ENCODE measurements at places on chromosomes 13 and 19. TPM values are rescaled to one million over a fixed set of nuclear protein-coding genes. Genes with fewer than 3 reads are reported as not detected.

DNA sequence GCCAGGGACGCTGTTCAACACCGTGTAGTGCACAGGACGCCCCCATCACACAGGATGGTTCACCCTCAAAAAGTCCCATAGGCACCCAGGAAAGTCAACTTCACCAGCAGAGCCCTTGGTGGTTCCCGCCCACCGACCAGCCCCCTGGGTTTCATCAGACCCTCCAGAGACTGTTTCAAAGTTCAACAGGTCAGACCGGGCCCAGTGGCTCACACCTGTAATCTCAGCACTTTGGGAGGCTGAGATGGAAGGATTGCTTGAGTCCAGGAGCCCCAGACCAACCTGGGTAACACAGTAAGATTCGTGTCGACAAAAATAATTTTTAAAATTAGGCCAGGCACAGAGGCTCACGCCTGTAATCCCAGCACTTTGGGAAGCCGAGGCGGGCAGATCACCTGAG is 61.0 kb downstream of the MYO9B start:
- no peaks in the 10 kb centered on the region for H3K36me3 ChIP-seq
- no peaks in the 10 kb centered on the region for H3K27me3 ChIP-seq
- peaks cover 33% of the 10 kb centered on the region for H3K4me1 ChIP-seq

COX7A1 gene
- total RNA-seq: 421 TPM

OXGR1 gene
- 0.13 TPM for total RNA-seq

DNA sequence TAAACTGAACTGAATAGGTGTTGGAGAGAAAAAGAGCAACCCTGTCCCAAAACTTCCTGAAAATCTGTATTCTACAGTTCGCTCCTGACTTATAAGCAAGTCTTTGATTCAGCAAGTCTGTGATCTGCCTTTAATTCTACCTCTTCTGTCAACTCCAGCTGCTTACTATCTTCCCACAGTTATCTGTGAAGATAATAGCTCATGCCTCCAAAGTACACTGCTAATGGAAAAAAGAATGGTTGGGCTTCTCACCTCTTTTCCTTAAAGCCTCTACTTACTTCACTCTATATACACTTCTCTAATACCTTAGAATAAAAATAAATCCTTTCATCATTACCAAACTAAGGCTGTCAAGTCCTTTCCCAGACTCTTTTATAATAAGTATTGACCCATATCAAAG is 391.5 kb upstream of the MIR17HG start:
- no peak overlapping the region for H3K4me3 ChIP-seq
- DNase-seq: no peak
- H3K4me1 ChIP-seq: no peaks in the 10 kb centered on the region
- no peaks in the 10 kb centered on the region for H3K27me3 ChIP-seq
- no peak overlapping the region for H3K27ac ChIP-seq

GRCh38 chr13:32538143-32538620 is 413 bp downstream of the N4BP2L2 start:
- peak; percentile 54 for DNase-seq
- H3K4me1 ChIP-seq: peaks cover 43% of the 10 kb centered on the region
- no peaks in the 10 kb centered on the region for H3K27me3 ChIP-seq
- H3K4me3 ChIP-seq: peak overlapping the region; percentile 94
- H3K36me3 ChIP-seq: no peaks in the 10 kb centered on the region

- no peak for DNase-seq
- no peak overlapping the region for H3K4me3 ChIP-seq
- no peaks in the 10 kb centered on the region for H3K4me1 ChIP-seq
- no peaks in the 10 kb centered on the region for H3K36me3 ChIP-seq
Observed at GRCh38 chr13:35978607-35979316, 152.4 kb downstream of the DCLK1 start.
